ENCODE measurements at places on chromosomes 13 and 19. TPM values are rescaled to one million over a fixed set of nuclear protein-coding genes. Genes with fewer than 3 reads are reported as not detected.

GRCh38 chr13:22047785-22048104, 376.9 kb downstream of the FGF9 start:
- DNase-seq: no peak

DNA sequence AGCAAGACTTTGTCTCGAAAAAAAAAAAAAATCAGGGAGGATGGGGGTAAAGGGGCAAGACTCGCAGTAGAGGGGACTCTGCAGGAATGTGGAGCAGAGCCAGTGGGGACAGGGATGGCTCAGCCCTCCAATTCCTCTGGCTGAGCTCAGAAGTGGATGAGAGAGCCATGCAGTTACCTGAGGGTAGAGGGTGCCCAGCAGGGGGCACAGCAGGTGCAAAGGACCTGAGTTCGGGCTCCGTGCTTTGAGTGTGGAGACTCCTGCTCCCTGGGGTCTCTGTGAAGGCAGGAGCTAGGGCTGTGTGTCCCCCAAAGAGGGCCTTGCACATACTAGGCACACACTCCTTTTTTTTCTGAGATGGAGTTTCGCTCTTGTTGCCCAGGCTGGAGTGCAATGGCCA, 7.7 kb downstream of the DOCK6 start:
- DNase-seq: no peak

GRCh38 chr13:22929381-22930126, 251.2 kb upstream of the SGCG start:
- DNase-seq: no peak

- peak; percentile 25 for DNase-seq
Observed at GRCh38 chr13:46097015-46097414, 7.8 kb downstream of the CPB2 start.

- DNase-seq: no peak
Observed at GRCh38 chr19:7529246-7529600, 6.3 kb upstream of the PNPLA6 start.

- DNase-seq: no peak
Observed at GRCh38 chr19:29773141-29773540, 38.6 kb upstream of the CCNE1 start.

GRCh38 chr13:79314652-79315051, 91.4 kb downstream of the RBM26 start:
- no peak for DNase-seq

DNA sequence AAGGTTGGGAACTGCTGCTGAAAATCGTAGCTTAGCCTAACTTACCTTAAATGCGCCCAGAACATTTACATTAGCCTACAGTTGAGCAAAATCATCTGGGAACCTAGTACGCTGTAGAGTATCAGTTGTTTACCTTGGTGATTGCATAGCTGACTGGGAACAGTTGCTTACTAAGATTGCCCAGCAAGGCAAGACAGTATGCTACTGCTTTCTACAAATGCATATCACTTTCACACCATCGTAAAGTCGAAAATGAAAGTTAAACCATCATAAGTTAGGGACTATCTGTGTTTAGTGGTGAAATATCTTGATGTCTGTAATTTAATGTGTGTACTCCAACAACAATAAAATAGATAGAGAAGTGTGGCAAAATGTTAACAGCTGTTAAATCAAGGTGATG, 1670.6 kb upstream of the PCDH20 start:
- no peak for DNase-seq

DNA sequence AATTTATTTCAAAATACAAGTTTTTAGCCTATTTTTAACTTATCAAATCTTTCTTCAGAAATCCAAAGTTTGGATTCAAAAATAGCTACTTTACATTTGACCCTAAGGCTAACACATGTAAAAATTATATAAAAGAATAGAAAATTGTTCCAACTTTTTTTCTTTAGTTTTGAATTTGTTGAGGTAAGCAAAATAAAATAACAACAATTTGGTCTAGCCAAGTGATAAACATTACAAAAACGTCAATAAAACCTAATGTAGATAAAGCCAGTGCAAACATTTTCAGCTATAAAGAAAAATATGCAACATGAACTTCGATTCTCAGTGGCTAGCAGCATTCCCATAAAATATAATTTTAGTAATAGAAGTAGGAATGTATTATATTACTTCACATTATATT, 400.3 kb downstream of the PCDH9 start:
- no peak for DNase-seq

TEX29 gene
- not detected for total RNA-seq

CAPN12 gene
- total RNA-seq: 9.9 TPM

ZNF256 gene
- total RNA-seq: 6.9 TPM

ZNF442 gene
- total RNA-seq: 0.66 TPM

SMARCA4 gene
- total RNA-seq: 56.3 TPM

ZIC2 gene
- total RNA-seq: not detected

RFPL4AL1 gene
- not detected for total RNA-seq

COL4A1 gene
- 80.4 TPM for total RNA-seq

Measured in body of pancreas (tissue), 4 donors.